ENCODE measurements at places on chromosomes 6 and 20. TPM values are rescaled to one million over a fixed set of nuclear protein-coding genes. Genes with fewer than 3 reads are reported as not detected.
A peak's percentile ranks its signal among the peaks of the same experiment; 100 is the strongest.

The GABRR1 gene
- not detected for total RNA-seq

The FLRT3 gene
- total RNA-seq = 2.6 TPM

The CARMIL1 gene
- total RNA-seq = 17.0 TPM

The SLC24A3 gene
- not detected for total RNA-seq

GRCh38 chr6:56593801-56594318 is 48.8 kb downstream of the DST start:
- H3K4me3 ChIP-seq = no peak overlapping the region
- DNase-seq = no peak
- H3K27me3 ChIP-seq = no peaks in the 10 kb centered on the region
- peaks cover 15% of the 10 kb centered on the region for H3K36me3 ChIP-seq
- no peak overlapping the region for H3K27ac ChIP-seq
- H3K4me1 ChIP-seq = no peaks in the 10 kb centered on the region

DNA sequence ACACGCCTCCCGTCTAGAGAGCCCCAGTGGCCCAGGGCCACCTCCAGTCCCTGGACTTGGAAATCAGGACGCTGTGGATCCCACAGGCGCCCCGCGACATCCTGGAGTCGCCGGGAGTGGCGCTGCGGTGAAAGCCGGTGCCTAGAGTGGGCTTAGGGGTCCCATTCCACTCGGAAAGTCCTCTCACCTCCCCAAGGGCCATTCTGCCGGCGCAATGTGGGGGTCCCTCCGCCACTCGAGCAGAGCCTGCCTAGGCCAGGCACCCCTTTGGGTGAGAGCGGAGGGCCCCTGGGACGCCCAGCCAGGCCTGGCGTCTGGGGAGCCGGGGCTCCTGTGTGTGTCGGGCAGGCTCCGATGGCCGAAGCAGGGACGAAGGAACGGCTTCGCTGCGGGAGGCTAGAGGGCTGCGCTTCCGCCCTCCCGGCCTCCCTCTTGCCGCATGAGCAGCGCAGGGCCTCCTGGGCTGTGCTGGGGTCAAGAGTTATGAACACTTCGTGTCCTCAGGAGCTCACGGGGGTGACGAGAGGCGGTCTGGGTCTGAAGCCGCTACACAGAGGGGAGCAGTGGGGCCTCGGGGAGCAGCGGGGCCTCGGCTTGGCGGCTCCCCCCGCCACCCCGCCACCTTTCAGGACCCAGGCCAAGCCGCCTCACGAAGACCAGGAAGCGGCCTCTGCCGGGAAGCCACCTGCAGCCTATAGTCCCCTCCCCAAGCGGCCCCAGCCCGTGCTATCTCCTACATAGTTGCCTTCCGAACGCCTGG is 13.6 kb downstream of the POU3F2 start:
- H3K36me3 ChIP-seq = no peaks in the 10 kb centered on the region
- peaks cover 27% of the 10 kb centered on the region for H3K27me3 ChIP-seq
- H3K4me3 ChIP-seq = no peak overlapping the region
- no peaks in the 10 kb centered on the region for H3K4me1 ChIP-seq
- no peak overlapping the region for H3K27ac ChIP-seq

DNA sequence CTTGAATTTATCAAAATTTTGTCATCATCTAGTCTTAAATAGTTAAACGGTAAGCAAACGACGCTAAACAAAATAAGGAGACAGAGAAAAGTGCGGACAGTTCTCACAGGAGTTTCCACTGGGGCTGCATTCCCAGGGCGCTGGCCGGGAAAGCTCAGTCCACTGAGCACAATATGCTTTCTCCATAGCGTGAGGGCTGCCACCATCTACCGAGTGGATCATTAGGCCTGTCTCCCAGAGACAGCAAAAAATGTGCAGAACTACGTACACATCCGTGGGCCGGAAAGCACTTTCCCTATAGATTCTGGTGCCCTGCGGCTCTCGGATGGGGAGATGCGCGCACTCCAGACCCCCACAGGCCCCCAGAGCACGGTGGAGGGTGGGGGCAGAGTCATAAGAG is 84.9 kb downstream of the THBS2 start:
- H3K27ac ChIP-seq = peak overlapping the region; percentile 9
- peaks cover 19% of the 10 kb centered on the region for H3K4me1 ChIP-seq
- H3K27me3 ChIP-seq = no peaks in the 10 kb centered on the region
- H3K4me3 ChIP-seq = no peak overlapping the region
- DNase-seq = no peak

DNA sequence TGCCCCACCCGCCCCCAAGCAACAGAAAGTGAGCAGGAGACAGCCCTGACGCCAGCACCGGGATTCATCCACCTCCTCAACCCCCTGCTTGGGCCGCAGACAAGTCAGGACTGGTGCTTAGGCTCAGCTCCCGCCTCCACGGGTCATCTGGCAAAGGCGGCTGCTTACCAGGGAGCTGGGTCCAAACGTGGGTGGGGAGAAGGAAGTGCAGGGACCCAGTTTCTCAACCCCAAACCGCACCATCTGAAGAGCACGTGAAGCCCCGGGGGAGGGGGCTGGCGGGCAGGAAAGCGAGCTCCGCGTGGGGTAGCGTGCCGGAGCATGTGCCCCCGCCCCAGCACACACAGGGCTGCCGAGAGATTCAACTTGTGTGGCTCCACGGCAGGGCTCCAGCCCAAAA is 87.2 kb downstream of the BMP7 start:
- no peak overlapping the region for H3K27ac ChIP-seq
- DNase-seq = no peak
- H3K36me3 ChIP-seq = no peaks in the 10 kb centered on the region
- peaks cover 64% of the 10 kb centered on the region for H3K27me3 ChIP-seq

- no peak overlapping the region for H3K4me3 ChIP-seq
- no peaks in the 10 kb centered on the region for H3K4me1 ChIP-seq
- no peaks in the 10 kb centered on the region for H3K27me3 ChIP-seq
- peak; percentile 60 for DNase-seq
- no peak overlapping the region for H3K27ac ChIP-seq
Observed at GRCh38 chr6:106927531-106928398, 46.8 kb downstream of the CD24 start.

GRCh38 chr6:156980948-156981347 is 203.8 kb downstream of the ARID1B start:
- H3K4me1 ChIP-seq = peaks cover 38% of the 10 kb centered on the region
- no peaks in the 10 kb centered on the region for H3K36me3 ChIP-seq
- H3K4me3 ChIP-seq = peak overlapping the region; percentile 7
- no peak for DNase-seq
- peak overlapping the region; percentile 61 for H3K27ac ChIP-seq
- H3K27me3 ChIP-seq = no peaks in the 10 kb centered on the region

- H3K27ac ChIP-seq = no peak overlapping the region
- DNase-seq = no peak
- peaks cover 34% of the 10 kb centered on the region for H3K27me3 ChIP-seq
- no peaks in the 10 kb centered on the region for H3K36me3 ChIP-seq
Observed at GRCh38 chr20:20827992-20828597, 115.7 kb upstream of the RALGAPA2 start.

DNA sequence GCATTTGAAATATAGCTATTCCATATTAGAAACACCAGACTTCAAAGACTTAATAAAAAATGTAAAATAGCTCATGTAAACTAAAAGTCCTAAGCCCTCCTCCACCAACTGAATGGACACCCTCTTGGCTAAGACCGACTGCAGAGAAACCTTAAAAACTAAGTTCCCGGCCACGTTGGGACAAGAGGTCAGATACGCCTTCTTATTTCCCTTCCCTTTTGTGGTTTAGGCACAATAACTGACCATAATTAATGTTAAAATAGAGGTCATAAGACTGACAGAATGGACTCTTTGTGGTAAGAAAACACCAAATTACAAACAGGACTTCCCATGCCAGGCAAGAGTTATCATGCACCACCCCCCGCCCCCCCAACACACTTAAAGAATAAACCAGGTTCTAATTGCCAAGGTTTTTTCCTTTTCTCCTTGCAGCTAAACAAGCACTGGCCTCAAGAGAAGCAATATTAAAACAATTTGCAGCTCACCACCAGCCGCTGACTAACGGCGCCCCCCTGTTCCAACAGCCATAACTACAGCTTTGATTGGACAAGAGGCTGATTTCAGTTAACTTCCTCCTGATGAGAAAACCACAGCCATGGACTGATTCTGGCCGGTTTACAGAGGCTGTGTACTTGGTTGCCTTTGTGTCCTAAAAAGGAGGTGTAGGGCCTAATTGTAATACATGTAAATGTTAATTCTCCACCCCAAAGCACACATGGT is 10.7 kb upstream of the LAMP5 start:
- no peaks in the 10 kb centered on the region for H3K36me3 ChIP-seq
- no peaks in the 10 kb centered on the region for H3K4me1 ChIP-seq
- H3K27ac ChIP-seq = no peak overlapping the region
- H3K4me3 ChIP-seq = no peak overlapping the region

GRCh38 chr20:916125-916799 is at the start of gene ANGPT4:
ANGPT4 (minus strand) TSS chr20:916334; CDS start chr20:916214, 120 bp downstream.
- H3K36me3 ChIP-seq = no peaks in the 10 kb centered on the region
- no peak within 1 kb of the TSS for H3K4me3 ChIP-seq
- H3K4me1 ChIP-seq = no peaks in the 10 kb centered on the region
